ENCODE measurements at places on chromosomes 4 and X.
A peak's percentile ranks its signal among the peaks of the same experiment; 100 is the strongest.

DNA sequence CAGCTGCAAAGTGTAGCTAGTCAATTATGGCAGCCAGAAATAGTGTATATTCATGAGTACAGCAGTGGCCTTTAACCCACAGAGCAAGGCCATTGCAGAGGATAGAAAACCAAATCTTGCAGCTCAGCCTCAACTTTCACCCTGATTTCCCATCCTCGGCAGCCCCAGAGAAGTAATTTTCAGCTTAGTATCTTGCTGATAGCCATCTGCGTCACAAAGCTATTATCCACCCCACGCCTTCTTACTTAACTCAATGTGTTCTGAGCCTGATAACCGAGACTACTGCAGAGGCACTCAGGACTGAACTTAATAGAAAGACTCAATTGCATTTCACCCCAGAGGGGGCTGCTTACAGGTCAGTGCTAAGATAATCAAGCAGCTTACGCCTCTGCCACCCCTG, 174.5 kb upstream of the MAOA start:
- DNase-seq = no peak

DNA sequence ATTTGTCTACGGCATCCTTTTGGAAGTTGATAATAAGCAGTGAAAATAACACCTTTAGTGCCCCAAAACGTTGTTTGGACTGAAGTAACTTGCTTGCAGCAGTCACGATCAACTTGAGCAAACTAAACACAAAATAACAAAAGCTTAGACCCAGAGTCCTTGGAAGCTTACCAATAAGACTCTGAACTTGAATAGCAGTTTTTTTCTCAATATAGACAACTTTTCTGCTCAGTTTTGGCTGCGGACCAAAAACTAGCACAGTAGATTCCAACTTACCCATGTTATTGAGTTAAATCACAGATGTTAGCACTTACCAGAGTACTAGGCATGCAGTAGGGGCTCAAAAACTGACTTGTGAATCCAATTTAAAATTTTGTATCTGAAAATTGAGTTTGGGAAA, 746.9 kb downstream of the PCDH19 start:
- no peak for DNase-seq

DNA sequence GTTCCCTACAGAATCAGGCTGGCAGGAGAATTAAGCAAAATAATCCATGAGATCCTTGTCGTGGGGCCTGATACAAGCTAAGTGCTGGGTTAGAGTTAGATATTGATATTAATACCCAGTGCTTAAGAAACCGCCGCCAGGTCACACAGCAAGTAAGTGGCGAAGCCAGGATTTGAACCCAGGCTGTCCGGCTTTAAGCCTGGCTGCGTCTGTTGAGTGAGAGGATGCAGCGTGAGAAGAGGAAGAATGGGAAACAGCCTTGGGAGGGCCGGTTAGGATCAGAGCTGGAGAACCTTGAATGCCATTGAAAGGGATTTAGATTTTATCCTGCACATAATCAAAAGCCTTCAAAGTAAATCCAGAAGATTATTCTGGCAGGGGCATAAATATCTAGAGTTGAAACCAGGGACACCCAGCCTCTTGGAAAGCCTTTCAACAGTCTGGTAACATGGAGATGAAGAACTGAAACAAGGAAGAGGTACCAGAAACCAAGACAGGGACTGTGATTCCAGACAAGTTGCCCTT, 64.8 kb upstream of the HELT start:
- no peak for DNase-seq

GRCh38 chr4:94363136-94363655, 20.6 kb upstream of the HPGDS start:
- DNase-seq = no peak

- DNase-seq = no peak
These were observed 6.5 kb downstream of the HMGN5 start for GRCh38 chrX:81195259-81195658.

DNA sequence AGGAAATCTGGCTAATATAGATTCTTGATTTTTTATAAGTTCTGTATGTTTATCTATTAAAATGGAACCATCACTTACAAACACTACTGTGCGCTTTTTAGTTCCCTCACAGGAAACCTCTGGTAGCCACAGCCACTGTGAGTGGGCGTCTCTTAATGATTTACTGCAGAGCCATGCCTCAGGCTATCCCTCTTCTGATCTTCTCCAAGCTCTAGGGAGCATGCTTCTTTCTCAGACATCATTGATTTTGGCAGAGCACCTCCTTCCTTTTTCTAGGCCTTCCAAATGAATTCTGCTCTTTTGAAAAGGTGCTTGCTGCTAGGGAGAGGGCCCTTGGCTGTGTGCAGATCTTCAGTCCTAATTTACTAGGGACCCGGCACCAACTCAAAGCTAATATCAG, 61.1 kb upstream of the STS start:
- no peak for DNase-seq

DNA sequence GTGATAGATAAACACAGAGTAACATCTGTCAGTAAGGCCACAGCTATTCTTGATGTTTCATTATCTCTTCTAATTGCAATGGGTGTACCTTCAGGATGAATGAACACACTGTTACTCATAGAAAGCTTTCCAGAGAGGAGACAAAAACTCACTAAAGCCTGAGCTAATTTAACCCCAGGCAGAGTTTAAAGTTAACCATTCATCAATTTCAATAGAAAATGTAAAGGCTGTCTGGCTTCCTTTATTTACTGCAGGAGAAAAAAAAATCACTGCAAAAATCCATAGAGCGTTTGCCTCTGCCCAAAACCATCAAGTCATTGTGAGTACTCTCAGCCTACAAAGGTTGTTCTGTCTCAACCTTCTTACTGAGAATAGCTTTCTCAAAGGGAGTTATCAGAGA, 376.9 kb downstream of the PPP4R3C start:
- no peak for DNase-seq

DNA sequence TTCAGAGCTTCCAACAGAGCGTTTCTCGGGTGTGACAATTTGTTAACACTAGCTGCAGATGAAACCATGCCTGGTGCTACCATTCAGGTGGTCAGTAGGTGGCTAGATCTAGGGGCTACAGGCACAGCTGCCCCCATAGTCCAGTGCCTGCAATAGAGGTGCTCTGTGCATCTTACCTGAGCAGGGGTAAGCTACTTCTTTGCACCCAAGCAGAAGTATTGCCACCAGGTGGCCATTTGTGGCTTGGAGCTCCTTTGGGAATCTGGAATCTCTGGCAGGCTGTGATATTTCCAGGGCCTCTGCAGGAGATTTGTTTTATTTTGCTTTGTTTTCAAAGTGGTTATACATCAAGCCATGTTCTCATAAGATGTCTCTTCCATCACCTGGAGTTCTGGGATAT, 170.7 kb upstream of the PUDP start:
- no peak for DNase-seq

DNA sequence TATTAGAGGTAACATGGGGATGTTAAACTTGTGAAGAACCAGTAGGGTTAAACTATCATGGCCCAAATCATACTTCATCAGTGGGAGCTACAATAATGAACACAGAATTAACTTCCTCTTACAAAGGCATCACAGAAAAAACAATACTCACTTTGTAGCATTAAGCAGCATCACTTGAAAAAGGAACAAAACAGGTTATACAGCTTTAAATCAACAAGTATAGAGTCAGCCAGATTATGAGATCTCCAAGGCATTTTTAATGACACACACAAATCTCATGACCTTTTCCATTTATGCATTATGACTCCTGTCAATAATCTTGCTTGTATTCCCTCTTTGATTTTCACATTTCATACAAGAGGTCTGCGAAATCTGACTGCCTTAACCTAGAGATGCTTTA, 18.3 kb downstream of the FBXL5 start:
- DNase-seq = no peak

- DNase-seq = no peak
These were observed 4.1 kb downstream of the CBLL2 start for GRCh38 chrX:22276781-22277180.

DNA sequence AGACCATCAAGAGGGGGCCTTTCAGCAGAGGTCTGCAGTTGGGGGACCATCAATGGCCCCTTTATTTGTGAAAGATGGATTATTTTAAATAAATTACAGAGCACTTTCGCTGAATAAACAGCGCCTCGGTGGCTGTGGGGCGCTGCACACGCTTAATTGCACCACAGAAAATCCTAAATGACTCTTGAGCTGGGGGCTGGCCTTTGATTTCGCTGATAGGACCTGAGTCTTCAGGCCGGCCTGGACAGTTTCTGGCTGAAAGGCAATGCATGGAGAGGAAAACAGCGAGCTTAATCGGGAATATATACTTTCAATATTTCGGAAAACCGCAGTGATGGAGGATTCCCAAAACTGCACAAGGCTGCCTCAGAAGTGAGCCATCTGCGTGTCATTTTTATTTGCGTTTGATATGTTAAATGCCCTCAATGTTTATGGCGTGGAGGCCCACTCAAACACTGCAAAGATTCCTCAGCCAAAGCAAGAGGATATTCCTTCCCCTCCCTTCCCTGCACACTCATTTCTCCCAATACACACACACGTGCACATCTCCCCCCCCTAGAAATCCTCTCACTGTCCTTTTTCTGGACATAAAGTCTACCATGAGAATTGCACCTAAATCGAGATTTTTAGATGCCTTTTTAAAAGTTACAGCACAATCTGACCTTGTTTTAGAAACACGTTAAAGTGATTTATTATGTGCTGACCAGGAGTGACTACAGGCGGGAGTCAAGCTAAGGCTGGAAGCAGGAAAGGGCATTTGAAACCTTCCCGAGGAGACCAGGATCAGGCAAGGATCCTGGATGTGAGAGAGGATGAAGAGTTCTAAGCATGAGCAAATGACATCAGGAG, 340.7 kb downstream of the RAB28 start:
- DNase-seq = no peak

- DNase-seq = no peak
These were observed 995 bp upstream of the NFXL1 start for GRCh38 chr4:47915378-47915777.

- no peak for DNase-seq
These were observed 725.4 kb upstream of the INTU start for GRCh38 chr4:126907389-126907788.

- DNase-seq = peak; percentile 0
These were observed 16.6 kb downstream of the MAGEA9B start for GRCh38 chrX:149570668-149571067.

GRCh38 chr4:78902298-78902697, 36.9 kb downstream of the PAQR3 start:
- no peak for DNase-seq

GRCh38 chr4:40833212-40833611, 83.5 kb downstream of the NSUN7 start:
- no peak for DNase-seq

DNA sequence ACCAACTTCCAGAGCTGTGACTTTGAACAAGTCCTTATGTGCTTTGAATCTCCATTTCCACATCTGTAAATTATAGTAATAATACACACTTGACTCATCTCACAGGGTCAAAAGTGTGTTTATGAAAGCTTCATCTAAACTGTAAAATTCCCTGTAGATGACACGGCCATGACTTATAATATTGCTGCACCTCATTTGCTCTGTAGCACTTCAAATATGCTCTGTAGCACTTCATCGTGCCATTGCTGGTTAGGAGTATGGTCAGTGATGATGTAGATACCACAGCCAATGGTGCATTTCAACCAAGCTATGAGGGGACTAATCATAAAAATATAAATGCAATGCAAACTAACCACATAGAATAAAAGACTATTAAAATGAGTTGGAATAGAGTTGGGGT, 318.6 kb downstream of the ANK2 start:
- no peak for DNase-seq

DNA sequence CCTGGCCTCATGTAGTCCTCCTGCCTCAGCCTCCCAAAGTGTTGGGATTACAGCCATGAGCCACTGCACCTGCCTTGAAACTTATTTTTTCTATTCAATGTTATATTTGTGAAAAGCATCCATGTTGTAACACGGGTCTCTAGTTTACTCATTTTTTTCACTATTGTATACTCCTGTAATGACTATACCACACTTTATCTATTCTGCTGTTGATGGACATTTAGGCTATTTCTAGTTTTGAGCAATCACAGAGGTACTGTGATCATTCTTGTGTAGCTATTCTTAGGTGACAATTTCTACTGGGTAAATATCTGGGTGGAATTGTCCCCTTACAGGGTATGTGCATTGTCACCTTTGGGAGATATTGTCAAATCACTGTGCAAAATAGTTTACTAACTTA, 3.6 kb downstream of the DRP2 start:
- no peak for DNase-seq

GRCh38 chr4:81152839-81153713, 61.9 kb downstream of the PRKG2 start:
- DNase-seq = no peak

GRCh38 chr4:165715989-165716388, 157.0 kb upstream of the TLL1 start:
- no peak for DNase-seq

DNA sequence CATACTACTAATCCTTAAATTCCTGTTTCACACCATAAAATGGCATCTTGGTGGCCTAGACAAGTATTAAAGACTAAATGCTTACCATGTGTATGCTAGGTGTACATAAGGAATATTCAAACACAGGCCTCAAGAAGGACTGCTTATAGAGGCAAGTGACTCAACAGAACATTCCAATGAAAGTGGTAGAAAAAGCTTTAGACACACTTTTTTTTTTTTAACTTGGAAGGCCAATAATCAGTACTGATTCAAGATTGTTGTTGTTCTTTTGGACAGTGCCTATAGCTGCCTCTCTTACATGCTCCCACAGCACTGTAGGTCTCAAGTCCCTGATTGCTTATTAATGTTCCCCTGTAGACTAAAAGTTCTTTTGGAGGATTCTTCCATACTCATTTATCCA, 77.6 kb downstream of the FBXL5 start:
- no peak for DNase-seq

GRCh38 chrX:153517423-153517822, at the start of gene ATP2B3:
Gene ATP2B3 (plus strand): TSS chrX:153517642. CDS start chrX:153536248, 18,606 bp downstream.
- DNase-seq = no peak

DNA sequence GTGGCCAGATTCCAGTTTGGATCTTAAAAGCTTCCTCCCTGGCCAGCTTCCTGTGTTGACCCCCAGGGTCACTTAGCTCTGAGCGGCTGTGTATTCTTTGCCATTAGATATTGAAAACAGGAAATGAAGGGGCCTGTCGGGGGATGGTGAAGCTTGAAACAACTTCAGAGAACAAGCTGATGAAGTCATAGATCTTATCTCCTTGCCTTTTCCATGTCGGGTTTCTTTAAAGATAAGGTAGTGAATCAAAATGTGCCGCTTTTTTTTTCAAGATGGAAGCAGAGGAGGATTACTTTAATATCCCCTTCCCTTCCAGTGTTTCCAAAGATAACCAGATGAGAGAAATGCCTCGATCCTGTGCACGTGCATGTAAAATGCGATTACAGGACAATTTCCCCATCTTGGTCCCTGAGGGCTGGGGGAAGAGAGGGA, 508.5 kb downstream of the MID1IP1 start:
- no peak for DNase-seq

GRCh38 chrX:110213183-110213582, 104.7 kb downstream of the AMMECR1 start:
- DNase-seq = no peak
